ENCODE measurements at places on chromosomes 5 and 9.

- no peak for DNase-seq
Observed at GRCh38 chr5:150407096-150407720, 5.5 kb downstream of the CD74 start.

DNA sequence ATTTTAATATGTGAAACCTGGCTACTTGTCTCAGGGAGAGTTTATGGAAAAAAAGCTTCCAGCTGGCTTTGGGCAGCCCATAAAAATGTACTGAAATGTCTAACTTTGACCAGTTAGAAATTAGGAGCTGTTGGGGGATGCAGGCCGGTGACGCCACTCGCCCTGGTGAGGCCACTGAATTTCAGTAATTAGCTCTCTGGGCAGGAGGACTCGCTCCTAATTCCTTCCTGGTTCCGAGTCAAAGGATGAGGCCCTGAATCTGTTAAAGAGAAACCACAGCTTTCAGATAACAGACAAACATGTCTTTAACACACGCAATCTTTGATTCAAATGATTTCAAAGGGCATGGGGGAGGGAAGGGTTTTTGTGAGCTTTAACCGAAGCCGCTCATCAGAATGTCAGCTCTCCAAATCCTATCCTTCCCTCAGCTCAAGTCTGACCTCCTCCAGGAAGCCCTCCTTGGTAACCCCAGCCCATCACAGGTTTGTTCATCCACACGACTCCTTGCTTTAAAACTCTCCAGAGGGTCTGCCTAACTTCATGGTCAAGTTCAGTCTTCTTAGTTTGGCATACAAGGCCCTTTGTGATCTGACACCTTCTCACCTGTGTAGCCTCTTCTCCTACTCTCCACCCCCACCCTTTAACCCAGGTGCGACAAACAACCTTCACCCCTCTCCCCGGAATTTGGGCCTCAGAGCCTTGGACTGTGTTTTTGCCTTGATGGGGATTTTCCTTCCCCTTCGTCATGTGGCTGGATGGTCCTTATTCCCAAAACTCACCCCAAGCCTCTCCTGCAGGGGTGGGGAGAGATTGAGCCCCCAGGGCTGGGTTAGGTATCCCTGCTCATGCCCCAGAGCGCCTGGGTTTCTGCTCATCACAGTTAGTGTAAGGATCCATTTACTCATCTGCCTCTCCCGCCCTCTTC is 13.6 kb upstream of the PHF19 start:
- DNase-seq: no peak

DNA sequence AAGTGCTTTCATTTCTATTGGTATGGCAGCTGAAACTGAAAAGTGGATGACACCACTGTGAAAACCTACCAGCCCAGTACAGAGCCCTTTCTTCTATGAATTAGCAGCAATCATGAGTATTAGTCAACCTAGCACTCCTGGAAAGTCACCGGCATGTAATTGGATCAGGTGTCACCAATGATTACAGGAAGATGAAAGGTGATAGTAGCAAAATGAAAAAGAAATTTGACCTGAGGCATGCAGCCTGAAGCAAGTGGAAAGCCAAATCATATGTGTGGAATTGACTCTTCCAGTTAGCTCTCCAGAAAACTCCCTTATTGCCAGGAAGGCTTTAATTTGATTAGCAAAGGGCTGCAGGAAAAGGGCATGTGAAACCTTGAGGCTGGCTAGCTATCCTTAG is 81.2 kb upstream of the NAA35 start:
- no peak for DNase-seq

GRCh38 chr5:38316544-38317224 is 58.3 kb downstream of the EGFLAM start:
- no peak for DNase-seq

- DNase-seq: no peak
Observed at GRCh38 chr5:57716661-57717060, 234.1 kb upstream of the ACTBL2 start.

- no peak for DNase-seq
Observed at GRCh38 chr9:120252248-120252647, 327.7 kb downstream of the CDK5RAP2 start.

- DNase-seq: no peak
Observed at GRCh38 chr5:73272351-73272750, 99.4 kb downstream of the TMEM174 start.

DNA sequence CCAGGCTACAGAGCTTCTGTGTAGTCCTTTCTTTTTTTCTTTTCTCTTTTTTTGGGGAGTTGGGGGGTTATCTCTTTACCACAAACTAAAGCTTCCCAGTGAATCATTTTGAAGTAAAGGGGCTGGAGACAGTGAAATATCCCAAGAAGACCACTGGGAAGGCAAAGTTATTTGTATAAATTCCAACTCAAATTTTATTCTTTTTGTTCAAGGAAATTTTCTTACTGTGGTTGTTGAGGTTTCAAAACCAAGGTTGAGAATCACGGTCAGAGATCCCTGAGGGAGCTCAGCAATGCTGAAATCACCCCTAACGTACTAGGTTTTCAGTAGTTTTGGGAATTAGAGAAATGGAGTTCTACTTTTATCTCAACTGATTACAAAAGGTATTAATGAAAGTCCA is 175.7 kb downstream of the ARHGEF28 start:
- DNase-seq: no peak

DNA sequence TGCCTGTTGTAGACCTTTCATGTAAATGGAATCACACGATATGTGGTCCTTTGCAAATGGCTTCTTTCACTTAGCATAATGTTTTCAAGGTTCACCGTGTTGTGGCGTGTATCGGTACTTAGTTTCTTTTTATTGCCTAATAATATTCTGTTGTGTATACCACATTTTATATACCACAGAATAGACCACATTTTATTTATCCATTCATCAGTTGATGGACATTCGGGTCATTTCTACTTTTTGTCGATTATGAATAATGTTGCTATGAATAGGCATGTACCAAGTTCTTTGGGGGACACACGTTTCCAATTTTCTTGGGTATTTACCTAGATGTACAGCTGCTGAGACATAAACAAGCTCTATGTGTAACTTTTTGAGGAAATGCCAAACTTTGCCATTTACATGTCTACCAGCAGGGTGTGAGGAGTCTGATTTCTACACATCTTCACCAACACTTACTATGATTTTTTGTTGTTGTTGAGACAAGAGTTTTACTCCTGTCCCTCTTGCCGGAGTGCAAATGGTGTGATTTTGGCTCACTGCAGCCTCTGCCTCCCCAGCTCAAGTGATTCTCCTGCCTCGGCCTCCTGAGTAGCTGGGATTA is 144.7 kb downstream of the RGS3 start:
- no peak for DNase-seq

DNA sequence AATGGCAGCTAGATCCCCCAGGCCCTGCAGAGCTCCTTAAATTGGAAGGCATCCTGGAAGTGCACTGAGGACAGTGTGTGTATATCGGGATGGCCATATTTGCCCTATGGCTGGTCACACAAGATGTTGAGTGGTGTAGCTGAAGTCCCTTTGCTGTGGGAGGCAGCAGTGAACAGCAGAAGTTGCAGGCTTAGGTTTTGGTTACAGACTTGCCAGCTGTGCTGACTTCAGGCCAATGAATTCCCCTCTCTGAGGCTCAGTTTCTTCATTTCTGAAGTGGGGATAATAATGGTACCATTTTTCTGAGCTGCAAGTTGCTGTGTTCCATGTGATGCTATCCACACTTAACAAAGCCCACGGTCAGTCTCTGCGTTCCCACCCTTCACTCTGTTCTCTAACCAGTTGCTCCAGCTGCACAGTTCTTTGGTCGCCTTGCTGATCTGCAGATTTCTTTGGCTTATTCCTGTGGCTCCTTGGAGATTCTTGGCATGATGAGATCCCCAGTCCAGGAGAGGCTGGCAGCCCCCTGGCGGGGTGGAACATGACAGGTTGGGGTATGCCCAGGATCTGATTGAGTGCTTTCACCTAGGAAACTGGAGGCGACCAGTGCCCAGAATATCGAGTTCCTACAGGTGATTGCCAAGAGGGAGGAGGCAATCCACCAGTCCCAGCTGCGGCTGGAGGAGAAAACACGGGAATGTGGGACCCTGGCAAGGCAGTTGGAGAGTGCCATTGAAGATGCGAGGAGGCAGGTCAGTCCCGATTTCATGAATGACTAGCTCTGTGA is 6.5 kb upstream of the GLE1 start:
- no peak for DNase-seq

GRCh38 chr5:68884883-68885282 is 208.9 kb upstream of the SLC30A5 start:
- DNase-seq: no peak

DNA sequence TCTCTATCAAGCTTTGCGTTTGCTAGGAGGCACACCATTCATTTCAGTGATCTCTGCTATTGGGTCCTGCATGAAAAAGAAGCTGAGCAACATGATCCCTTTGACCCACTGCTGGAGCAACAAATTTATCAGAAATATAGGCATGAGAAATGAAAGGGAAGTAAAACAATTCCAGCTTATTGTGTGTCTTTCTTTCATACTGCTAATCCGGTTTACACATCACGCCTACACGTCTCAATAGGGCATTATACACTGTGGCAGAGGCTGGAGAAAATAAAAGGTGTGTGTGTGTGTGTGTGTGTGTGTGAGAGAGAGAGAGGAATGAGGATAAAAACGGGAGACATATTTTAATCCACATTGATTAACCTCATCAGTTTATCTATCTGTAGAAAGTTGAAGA is 2.4 kb downstream of the PTCH1 start:
- DNase-seq: no peak

GRCh38 chr9:96875461-96876142 is 21.3 kb upstream of the ZNF782 start:
- DNase-seq: peak; percentile 42

All from GM12892 (cell line).